ENCODE measurements at places on chromosomes 4 and X. TPM values are rescaled to one million over a fixed set of nuclear protein-coding genes. Genes with fewer than 3 reads are reported as not detected.

DNA sequence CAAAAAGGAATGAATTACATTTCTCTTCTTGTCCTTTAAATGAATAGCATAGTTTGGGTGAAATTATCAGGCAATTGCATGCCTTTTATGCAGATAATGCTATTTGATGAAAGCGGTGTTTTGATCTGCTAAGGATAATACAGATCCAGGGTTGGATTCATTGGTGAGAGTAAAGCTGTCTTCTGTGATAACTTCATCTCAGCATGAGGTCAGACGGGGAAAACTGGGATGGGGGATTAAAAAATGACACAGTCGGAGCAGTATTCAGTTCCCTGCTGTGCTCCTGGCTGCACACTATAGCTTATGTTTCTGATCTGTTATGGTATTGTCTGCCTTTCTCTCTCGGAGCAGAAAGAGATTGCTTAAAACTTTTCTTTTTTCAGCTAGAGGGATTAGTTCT, 105.9 kb upstream of the TENM3 start:
- DNase-seq = no peak

GRCh38 chrX:8244301-8244700, 73.2 kb upstream of the VCX2 start:
- DNase-seq = no peak

Gene TMPRSS11A
- not detected for total RNA-seq

DNA sequence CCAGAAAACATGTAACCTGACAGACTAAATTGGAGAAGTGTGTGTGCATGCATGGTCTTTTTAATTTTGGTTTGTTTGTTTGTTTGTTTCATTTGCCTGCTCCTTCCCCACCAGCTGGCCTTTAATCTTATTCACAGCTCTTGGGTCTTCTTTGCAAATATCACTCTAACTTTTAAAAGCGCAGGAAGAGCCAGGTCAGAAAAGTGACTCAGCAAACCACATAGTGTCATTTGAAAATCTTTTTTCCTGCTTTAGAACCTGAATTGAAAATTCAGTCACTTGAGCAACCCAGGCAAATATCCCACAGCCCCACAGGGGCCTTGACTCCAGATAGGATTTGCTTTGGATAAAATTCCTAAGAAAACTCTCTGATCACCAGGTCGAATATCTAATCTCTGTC, 4.6 kb downstream of the TMEM255A start:
- DNase-seq = no peak

DNA sequence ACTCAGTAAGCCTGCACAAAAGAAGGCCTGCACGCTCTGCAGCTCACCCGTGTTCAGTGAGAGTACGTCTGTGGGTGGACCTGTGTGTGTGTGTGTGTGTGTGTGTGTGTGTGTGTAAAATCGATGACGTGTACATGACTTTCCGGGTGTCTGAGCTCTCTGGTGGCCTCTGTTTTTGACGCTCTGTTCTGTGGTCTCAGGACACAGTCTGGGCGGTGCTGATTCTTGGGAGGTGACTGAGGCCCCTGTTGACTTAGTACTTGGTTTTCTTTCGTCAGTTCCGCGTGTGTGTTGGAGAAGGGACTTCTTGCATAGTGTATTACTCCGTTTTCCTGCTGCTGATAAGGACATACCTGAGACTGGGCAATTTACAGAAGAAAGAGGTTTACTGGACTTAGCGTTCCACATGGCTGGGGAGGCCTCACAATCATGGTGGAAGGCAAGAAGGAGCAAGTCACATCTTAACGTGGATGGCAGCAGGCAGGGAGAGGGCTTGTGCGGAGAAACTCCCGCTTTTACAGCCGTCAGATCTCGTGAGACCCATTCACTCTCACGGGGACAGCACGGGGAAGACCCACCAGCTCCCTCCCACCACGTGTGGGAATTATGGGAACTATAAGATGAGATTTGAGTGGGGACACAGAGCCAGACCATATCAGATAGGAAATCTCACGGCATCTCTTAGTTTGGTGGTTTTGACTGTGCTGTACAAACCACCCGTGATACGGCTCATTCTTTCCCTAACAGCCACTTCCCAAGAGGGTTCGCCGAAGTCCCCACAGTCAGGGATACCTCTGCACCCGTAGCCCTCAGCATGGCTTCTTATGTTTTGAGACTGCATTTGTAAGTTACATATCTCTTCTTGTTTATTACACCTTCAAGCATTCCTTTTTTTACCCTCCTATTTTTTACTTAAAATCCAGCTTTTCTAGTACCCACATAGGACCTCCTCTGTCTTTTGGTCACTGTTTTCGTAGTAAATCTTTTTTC, 24.5 kb downstream of the UVSSA start:
- no peak for DNase-seq

All from lung microvascular endothelial cell (primary cell).